Renal pelvis (tissue), 12 donors: ENCODE measurements at places on chromosomes 7 and 10. TPM values are rescaled to one million over a fixed set of nuclear protein-coding genes. Genes with fewer than 3 reads are reported as not detected.

DNA sequence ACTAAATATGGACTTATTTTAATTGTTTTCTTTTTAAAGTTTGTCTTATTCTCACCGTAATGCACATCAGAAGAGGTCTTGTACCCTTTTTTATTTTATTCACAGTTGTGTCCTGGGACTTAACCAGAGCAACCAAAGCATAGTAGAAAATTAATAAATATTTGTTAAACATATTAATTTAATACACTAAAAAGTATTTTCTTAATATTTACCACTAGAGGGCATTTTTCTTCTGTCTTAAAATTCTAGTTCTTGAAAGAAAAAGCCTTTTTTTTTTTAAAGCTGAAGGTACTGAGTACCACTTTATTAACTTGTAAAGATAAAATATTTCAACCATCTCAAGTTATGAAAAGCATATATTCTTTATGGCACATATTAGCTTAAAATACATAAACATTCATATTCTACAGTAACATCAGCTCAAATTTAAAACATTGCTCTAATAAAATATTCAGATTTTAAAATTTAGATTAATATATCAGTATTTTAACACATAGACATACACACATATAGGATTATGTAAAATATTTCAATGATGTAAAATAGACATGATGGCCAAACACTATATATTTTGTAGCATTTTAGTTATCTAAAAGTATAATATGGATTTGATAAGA, 260.4 kb downstream of the SEMA3A start:
- DNase-seq = no peak

The EZH2 gene
- polyA plus RNA-seq = 48.2 TPM

DNA sequence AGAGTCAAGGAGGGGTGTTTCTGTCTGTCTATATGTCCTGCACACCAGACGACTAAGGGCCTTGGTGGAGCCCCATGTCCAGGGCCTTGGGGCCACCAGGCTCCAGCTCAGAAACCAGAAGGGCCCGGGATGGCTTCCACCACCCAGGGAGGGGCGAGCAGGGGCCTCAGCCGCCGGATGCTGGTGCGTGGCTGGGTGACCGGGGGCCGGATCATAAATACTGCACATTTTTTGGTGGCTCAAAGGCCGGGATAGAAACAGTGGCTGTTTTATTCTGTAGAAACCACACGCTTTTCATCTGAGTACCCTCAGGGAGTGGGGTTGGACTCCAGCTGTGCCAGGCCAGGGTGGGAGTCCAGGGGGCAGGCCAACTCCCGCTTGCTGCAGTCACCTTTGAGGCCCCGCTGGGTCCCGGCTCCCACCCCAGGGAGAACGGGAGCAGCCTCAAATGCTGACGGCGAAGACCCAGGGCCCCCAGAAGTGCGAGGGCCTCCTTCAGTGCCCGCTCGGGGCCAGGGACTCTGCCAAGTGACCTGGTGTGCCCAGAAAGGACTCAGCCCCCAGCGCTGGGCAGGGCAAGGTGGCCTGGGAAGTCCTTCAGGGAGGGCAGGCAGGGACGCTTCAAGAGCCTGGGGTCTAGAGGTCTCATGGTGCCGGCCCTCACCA, 28.2 kb downstream of the PDGFA start:
- DNase-seq = no peak

DNA sequence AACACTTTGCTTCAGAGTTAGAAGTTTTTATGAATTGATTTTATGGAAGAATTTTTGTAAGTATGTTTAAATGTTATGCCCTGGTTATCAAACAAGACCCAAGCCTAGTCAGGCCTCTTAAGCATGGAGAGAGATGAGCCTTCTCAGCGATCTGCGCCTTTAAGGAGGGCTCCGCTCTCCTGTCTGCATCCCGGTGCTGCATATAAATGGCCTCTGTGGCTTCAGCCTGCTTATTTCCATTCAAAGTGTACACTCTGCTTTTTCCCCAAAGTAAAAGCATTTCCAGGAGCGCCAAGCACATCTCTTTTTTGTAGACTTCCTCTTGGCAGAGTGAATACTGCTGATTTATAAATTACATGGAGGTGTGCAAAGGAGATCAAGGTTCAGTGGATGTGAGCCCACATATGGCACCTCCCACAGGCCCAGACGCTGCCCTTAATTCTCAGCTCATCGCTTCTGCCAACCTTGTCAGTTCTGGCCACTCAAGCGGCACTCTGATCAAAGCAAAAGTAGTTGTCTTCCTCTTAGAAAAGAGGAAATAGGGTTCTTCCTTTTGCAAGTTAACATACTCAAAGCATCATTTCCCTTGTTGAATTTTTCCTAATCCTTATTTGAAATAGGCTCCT, 70.0 kb upstream of the SFMBT2 start:
- DNase-seq = peak; percentile 52

The FFAR4 gene
- not detected for polyA plus RNA-seq

The PKD2L1 gene
- polyA plus RNA-seq = 0.11 TPM

DNA sequence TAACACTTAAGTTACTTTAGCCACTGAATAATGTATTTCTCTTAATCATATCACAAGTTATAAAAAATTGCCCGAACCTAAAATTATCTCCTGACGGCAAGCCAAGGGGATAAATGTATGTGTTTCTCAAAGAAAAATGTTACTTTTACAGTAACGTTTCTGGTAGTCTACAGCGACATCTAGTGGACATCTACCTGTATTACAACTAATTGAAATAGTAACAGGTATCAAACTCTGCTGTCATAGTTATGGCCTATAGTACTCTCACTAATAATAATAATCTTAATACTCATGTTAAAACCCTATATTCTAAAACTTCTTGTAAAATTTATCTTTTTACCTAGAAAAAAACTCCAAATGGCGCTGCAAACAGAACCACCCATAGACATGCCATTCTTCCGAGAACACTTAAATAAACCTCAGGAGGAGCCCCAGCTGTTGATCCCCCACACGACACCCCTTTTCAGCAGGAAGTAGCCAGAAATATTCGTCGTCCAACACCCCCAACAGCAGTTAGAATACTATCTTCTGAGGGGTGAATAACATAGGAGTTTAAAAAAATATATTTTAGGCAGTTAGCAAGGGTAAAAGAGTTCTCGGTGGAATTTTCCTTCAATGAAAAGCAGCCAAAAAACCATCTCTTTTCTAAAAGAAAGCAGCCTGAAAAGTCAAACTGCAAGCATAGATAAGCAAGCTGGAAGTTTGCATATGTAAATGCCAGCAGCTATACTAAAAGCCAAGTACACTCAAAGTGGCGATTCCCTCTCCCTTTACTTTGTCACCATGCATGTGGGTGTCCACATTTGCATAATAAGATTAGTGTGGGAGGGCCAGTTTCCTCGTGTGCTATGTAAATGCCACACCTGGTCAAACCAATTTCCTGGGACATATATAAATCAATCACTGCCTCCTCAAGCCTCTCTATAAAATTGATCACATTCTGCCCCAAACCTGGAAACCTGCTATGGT, 40.5 kb upstream of the ZNF107 start:
- DNase-seq = no peak

DNA sequence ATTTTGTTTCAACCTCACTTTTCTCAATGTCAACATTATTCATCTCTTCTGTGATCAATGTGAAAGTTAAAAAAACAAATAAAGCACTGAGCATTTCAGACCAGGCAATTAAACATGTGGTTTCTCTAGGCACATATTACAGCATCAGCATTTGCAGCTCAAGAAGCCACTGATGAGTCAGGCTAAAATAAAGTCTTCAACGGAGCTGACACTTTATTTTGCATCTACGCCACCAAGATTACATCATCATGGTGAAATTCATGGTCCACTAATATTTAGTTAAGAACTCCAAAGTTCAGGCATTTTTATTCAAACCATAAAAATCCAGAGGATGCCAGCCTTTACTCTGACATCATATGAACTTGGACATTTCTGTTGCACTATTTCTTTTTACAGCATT, 33.0 kb downstream of the MAGI2 start:
- DNase-seq = no peak

GRCh38 chr7:66539902-66540375, 88.7 kb upstream of the KCTD7 start:
- DNase-seq = no peak

DNA sequence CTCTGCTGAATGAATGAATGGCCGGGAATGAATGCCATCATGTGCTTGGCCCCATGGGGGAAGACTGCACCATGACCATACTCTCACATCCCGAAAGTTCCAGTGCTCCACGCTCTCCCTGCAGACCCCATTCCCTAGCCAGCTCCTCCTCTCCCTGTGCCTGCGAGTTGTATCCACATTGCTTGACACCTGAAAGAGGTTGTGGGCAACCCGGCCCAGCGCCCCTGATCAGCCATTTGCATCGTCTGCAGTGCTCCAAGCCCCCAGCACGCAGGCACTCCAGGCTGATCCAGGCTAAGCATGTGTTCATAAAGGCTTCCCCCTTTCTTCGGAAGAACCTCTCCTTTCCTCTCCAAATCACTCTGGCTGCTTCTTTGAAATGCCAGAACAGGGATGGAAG, 354.4 kb upstream of the MKI67 start:
- DNase-seq = no peak

DNA sequence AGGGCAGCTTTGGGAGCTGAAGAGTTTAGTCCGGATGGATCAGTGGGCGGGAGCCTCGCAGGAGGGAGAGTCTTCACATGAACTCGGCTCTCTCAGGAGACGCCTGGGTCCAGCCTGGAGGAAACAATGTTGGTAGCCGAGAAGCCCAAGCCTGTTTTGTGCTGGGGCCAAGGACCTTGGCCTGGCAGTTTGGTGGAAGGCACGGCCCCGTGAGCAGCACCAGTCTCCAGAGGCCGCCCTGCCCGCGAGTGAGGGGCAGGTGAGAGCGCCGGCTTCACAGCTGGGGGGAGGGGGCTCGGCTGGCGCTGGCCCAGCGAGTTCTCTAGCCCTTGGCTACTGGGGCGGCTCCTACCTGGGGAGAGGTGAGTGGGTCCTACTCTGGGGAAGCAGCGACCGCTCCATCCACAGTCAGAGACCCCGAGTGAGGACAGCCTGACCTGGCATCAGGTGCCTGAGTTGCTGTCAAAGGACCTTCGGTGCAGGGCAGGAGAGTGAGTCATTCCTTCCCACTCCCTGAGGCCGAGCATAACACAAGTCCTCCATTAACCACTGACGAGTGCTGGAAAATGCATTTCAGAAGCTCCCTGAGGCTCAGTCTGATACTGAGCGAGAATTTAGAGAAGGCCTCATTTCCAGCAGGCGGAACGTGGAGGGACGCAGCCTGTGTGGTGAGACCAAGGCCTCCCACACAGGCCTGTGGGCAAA, 89.3 kb upstream of the DIP2C start:
- DNase-seq = no peak
